ENCODE measurements at places on chromosomes 5 and 9.

GRCh38 chr5:140372971-140373487 lies 13.0 kb downstream of the SLC4A9 start:
- DNase-seq = peak; percentile 8

DNA sequence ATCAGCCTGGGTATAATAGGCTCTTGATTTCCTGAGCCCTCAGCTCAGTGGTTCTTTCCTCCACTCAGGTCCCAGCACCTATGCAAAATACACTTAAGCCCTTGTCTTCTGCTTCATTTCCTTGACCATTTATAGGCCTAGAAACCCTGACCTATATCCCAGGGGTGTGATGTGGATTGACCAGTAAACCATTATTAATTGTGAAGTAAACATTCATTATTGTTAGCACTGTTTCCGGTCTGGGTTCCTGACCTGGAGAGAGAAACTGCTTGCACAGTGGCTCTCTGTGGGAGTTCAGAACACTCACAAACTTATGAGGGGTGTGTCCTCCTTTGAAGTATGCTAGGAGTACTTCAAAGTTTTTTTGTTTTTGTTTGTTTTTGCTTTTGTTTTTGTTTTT lies 19.6 kb upstream of the TOMM5 start:
- no peak for DNase-seq

DNA sequence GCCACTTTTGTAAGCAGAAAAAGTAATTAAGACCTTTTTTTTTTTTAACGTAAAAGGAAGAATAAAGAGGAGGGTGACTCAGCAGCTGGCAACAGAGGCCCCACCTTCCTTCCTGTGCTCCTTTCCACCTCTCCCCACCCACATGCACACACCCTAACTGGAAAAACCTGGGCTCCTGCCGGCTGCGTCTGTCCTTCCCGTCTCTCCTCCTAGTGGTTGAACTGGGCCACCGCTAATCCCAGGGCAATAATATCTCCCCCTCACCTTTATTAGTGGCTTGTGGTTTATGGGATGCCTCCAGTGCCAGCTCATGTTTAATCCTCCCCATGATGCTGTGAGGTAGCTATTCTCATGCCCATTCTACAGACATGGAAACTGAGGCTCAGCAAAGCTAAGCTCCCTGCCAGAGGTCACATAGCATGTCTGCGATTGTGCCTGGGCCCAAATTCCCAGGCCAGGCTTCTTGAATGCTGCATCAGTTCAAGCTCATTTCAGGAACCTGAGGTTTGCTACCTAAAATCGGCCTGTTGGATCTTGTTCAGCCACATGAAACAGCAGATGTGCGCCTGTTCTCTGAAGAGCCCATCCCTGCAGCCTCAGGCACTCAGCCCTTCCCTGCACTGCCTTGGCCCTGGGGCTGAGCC lies 60.9 kb upstream of the IL17B start:
- DNase-seq = no peak

- DNase-seq = no peak
Observed at GRCh38 chr5:107805824-107806223, 135.1 kb upstream of the EFNA5 start.

DNA sequence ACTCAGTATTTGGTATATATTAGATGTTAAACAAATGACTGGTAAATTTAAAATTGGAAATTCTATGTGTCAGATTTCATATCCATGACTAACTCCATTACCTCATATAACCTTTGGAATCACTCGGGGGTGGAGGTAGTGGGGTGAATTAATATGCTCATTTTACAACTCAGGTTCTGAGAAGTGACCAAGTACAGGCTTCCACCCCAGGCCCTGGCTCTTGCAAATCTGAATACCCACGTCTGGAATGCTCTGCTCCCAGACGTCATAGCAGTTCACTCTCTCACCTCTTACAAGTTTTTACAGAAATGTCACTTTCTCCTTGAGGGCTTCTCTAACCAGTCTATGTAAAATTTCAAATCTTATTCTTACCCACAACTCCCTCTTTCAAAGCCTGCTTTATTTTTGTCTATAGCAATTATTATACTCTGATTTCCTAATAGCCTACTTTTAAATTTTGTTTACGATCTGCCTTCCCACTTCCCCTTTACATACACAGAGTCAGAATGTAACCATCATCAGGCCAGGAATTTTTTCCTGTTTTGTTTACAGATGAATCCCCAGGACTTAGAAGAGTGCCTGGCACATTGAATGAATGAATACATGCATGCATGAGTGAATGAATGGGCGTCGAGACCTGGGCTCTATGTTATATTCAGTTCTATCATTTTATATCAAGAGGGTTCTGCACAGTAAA lies 134.1 kb upstream of the IFNE start:
- DNase-seq = no peak

DNA sequence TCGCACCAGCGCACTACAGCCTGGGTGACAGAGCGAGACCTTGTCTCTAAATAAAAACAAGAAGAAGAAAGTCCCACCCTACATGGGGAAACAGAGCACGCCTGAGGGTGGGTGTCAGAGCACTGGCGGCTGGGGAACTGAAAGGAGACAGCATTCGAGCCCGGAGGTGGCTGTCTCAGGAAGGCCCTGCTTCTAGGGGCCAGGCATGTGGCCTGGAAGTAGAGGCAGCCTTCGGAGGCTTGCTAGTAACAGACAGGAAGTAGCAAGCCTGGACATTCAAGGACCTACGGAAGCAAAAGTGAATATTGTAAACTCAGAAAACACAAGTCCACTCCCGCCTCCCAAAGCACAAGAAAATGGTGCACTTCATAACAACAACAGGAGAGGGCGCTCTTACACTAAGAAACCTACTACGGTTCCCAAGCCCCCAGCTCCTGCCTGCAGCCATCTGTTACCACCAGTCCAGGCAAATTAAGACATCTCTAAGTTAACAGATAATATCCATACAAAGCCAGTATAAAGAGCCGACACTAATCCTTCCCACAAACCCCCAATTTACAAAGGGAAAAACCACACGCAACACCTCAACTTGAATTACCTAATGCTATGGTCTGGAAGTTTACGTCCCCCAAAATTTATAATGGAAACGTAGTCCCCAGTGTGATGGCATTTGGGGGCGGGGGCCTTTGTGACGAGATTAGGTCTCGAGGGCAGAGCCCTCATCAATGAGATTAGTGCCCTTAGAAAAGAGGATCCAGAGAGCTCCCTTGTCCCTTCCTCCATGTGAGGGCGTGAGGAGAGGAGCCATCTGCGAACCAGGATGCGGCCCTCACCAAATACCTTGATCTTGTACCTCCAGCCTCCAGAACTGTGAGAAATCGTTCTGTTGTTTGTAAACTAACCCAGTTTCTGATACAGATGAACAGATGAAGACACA lies 7.7 kb downstream of the RASGEF1C start:
- DNase-seq = no peak

- DNase-seq = no peak
Observed at GRCh38 chr9:97534185-97534584, 32.7 kb downstream of the TMOD1 start.

GRCh38 chr5:133523961-133524586 lies 88.3 kb downstream of the FSTL4 start:
- no peak for DNase-seq

DNA sequence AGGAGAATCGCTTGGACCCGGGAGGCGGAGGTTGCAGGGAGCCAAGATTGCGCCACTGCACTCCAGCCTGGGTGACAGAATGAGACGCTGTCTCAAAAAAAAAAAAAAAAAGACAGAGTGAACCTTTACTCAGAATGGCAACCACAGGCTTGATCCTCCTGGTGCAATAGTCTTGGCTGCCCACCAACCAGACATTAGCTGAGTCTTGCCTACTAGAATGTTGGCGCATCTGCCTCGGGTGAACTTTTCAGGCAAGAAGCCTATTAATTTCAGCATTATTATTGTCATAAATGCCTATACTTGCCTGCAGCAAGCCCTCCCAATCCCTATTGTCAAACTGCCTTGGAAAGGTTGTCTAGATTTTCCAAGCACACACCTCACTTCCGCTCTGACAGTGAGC lies 4.2 kb downstream of the SERINC5 start:
- DNase-seq = no peak

DNA sequence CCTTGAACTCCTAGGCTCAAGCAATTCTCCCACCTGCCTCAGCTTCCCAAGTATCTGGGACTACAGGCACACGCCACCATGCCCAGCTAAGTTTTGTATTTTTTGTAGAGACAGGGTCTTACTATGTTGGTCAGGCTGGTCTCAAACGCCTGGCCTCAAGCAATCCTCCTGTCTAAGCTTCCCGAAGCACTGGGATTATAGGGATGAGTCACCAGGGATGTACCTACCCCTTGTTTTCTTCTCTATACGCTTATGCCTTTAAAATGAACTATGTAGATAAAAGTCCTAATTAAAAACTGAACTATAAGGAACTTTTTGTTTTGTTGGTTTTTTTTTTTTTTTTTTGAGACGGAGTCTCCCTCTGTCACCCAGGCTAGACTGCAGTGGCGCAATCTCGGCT lies 25.8 kb downstream of the UIMC1 start:
- no peak for DNase-seq

- no peak for DNase-seq
Observed at GRCh38 chr5:61290791-61291210, 41.3 kb upstream of the ZSWIM6 start.

DNA sequence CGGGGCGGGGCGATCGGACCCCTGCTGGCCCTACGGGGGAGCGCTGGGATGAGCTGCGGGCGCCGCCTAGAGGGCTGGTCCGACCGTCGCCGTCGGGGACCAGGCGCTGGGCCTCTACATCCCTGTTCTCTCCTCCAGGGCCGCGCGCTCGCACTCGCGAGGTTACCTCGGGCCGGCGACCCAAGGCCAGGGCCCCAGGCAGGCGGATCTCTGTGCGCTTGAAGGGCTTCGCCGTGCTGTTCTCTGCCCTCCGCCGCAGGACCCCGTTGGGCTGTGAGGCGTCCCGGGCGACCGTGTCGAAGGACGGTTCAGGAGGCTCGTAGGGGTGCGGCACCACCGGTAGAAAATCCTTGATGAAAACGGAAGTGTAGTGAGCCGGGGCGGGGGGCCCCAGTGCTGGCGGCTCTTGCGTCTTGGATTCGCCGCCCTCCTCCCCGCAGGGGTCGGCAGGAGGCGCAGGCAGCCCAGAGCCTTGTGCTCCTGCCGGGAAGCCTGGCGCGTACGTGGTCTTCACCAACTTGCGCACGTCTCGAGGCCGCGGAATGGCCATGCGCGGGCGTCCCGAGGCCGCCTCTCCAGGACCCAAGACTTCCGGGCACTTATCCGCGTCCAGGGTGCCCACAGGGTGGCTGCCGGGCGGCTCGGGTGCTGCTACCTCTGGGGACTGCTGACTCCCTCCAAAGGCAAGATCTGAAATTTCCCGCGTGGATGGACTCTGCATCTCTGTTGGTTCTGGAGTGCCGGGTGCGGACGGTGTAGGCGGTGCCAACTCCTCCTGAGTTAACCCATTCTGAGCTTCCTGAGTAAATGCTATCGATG lies 2.0 kb downstream of the PROB1 start:
- no peak for DNase-seq

DNA sequence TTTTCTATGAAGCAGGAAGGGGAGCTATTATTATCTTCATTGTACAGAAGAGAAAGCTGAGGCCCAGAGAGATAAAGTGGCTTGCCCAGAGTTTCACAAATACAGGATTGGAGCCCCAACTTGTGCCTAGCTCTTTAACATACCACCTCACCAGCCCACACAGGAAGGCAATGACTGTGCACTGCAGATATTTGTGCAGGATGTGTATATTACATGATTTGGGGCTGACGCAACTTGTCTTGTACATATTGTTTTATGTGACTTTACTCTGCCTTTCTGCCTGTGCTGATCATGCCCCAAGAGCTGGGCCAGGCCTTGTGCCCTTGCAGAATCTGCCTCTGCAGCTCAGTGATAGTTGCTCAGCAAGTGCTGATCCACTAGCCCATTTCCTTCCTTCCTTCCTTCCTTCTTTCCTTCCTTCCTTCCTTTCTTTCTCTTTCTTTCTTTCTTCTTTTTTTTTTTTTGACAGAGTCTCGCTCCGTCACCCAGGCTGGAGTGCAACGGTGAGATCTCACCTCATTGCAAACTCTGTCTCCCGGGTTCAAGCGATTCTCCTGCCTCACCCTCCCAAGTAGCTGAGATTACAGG lies 106.6 kb upstream of the TBCA start:
- DNase-seq = no peak

DNA sequence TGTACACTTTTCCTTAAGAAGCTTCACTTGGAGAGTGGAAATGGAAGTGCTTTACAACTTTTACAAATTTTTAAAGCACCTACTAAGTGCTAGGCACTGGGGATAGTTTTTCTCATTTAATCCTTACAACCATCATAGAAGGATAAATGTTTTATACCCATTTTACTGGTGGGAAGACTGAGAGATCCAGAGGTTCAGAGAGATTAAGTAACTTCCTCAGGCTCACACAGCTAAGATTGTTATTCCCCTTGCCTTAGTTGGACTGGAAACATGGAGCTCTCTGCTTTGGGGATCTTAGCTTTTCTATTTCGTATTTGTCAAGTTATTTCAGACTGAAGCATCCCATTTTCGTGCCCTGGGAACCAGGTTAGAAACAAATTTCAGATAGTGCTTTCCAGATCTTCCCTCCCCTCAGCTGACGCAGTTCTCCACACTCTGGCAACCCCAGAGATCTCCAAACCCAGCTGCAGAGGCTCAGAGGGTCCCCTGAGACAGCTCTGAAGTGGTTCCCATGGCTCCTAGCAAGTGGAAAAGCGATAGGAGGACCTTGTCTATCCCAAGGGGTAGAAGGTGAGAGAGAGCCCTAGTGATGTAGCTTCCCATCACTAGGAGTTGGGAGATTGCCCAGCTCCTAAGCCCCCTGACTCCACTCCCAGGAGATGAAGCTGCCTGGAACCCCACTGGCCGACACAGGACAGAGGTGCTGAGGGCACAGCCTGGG lies 16.2 kb upstream of the GABBR2 start:
- DNase-seq = no peak

GRCh38 chr9:5698810-5699556 lies 70.1 kb downstream of the RIC1 start:
- no peak for DNase-seq

- no peak for DNase-seq
Observed at GRCh38 chr9:5263351-5264218, 32.4 kb downstream of the INSL4 start.

DNA sequence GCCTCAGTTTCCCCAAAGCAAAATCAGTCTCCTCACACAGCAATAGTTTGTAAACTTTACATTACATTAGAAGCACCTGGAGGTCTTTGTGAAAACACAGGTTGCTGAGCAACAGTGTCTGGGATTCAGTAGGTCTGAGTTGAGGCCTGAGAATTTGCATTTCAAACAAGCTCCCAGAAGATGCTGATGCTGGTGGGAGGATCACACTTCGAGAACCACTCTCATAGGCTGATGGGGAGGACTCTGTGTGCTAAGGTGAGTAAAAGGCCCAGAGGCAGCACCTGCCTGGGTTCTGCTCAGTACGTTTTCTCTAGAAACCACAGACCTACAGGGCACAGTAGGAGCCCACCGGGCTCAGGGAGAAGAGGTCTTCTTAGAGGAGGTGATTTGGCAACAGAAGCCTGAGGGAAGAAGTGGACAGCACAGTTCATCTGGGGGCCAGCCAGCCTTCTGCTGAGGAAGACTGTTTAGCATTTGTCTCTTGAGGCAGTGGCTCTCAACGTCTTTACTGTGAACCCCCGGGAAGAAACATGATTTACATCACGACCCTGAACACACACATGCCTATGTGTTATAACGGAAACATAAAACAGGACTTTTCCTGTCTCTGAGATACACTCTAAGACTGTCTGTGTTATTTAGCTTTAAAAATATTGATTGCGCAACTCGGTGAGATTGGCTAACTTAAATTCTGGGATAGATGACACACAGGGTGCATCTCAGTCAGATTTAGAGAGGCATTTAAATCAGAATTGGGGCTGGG lies 24.8 kb upstream of the DENND1A start:
- DNase-seq = no peak
